NCI-H460 (cell line): ENCODE measurements at places on chromosomes 5 and 9.

DNA sequence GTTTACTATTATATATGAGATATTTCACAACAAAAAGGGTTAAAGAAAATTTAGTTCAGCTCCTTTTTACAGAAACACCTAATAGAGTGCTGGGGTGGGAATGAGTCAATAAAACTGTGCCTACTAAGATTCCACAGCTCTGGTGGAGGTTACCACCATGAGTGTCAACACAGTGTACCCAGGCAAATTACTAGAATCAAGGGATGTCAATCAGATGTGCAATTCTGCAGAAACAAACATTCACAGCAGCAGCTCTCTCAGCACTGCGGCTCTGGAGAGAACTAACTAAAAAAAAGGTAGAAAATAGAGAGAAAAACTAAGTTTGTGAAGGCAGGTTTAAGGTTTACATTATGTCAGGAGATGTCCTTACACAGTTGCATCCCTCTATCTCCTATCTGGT lies 1313.0 kb downstream of the MAT2B start:
- no peak for DNase-seq

DNA sequence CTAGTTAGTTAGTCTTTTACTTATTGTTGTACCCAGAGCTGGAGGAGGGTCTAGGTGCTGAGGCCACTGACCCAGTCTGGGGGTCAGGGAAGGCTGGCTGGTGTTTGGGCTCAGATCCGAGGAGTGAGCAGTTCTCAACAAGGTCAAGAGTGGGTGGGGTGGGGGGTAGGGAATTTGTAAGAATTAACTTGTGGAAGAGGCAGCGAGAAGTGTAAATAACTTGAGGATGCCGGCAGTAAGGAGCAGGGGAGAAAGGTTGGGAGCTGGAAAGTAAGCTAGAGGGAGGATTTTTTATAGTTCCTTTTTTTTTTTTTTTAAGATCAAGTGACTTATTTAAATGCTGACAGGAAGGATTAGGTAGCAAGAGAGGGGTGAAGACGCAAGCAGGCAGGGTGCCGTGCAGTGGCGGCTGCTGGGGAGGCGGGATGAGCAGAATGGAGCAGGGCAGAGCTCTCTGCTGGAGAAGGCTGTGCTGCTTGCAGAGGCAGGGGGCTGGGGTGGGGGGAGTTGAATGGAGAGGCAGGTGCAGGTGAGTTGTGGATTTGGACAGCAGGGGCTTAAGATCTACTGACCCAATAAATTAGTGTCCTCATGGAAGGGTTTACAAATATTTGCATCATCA lies 35.3 kb upstream of the SMIM32 start:
- DNase-seq = no peak

- no peak for DNase-seq
Measured at GRCh38 chr5:105392122-105392709, 1829.6 kb upstream of the NUDT12 start.

- DNase-seq = no peak
Measured at GRCh38 chr9:124198948-124199347, 58.8 kb upstream of the NEK6 start.

- no peak for DNase-seq
Measured at GRCh38 chr9:118459913-118460312, 755.7 kb downstream of the TLR4 start.

GRCh38 chr5:1473746-1474145 lies 28.5 kb upstream of the SLC6A3 start:
- DNase-seq = no peak

DNA sequence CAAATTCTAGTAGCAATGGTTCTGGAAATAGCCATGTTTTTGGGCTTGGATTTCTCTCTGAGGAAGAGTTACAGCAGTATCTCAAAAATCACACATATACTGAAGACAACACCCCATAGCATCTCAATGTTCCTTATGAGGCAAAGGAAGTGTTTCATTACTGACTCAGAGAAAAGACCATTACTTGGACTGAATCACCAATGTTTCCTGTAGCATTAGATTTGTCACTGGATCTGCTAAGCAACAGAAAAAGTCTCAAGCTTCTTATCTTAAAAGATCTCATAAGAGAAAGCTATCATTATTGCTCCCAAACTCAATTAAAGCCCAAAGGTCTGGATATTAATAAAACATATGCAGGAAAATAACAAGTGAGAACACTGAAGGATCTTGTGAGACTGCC lies 272.4 kb downstream of the ADAMTS6 start:
- DNase-seq = peak; percentile 69

- DNase-seq = no peak
Measured at GRCh38 chr9:13627071-13627470, 347.6 kb upstream of the MPDZ start.

GRCh38 chr5:3490957-3491507 lies 104.6 kb upstream of the IRX1 start:
- DNase-seq = no peak

DNA sequence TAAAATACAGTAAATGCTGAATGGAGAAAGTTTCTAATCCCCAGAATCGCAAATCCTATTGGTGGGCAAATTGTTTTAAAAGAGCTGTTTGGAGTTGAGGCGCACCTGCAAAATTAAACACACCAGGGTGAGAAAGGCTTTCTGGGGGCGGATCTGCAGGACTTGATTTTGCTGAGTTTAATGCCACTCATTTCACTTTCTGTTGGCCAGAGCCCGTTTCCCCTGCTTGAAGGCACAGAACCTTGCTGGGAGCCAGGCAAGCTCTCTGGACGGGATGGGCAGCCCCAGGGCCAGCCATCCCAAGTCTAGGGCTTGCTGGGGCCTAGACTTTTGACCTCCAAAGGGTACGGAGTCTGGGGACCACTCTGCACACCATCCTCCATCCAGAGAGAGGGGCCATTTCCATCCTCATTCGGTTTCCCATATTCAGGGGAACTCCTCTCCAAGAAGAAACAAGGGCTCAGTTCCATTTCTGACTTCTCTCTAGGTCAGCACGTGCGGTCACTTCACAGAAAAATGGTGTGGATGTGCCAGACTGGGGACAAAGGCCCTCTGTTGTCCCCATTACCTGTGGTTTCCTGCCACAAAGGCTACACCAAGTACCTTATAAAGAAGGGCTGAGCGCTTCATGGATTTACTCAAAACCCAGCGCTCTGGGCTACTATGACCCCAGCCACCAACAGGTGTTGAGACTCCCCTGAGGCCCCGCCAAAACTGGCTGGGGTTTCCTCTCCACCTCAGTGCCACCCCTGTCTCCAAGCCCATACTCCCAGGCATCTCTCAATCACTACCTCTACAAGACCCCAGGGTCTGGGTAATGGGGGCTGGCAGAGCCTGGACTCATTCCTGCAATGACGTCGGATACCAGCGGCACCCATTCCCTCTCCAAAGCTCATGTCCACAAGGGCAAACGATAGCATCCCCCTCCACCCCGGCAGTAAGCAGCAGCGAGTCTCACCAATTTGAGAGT lies 170.0 kb downstream of the AUH start:
- no peak for DNase-seq

- no peak for DNase-seq
Measured at GRCh38 chr5:151139015-151139414, 18.6 kb downstream of the ANXA6 start.

- DNase-seq = no peak
Measured at GRCh38 chr5:181221105-181221791, 1.8 kb upstream of the TRIM41 start.

DNA sequence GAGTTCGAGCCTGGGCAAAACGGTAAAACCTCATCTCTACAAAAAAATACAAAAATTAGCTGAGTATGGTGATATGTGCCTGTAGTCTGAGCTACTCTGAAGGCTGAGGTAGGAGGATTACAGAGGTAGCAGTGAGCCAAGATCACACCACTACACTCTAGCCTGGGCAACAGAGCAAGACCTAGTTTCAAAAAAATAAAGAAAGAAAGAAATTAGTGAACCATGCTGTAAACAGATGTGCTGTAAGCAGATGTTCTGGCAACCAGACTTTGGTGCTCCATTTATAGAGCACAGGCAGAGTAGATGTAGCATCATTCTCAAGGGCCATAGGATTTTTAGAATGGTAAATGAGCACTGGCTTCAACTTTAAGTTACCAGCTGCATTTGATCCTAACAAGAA lies 115.4 kb downstream of the ST8SIA4 start:
- no peak for DNase-seq

DNA sequence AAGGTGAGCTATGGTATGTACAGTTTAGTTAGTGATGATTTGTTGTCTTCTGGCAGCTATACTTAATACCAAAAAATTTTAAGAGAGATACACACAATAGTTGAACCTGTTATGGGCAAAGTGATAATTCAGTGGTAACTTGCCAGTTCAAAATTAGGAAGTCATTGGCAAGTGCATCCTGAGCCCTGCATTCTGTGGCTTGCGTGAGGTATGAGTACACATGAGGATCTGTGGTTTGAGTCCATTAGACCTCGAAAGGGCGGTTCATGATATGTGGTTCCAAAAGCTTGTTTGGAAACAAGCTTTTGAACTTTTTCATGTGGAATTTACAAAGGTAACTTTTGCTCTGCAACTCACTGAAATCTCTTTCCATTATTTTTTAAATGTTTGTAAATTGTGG lies 47.0 kb downstream of the GPR21 start:
- DNase-seq = no peak

- DNase-seq = no peak
Measured at GRCh38 chr5:32692036-32692746, 18.9 kb upstream of the NPR3 start.

GRCh38 chr5:66596636-66597182 lies 516 bp downstream of the MAST4 start:
- DNase-seq = no peak

DNA sequence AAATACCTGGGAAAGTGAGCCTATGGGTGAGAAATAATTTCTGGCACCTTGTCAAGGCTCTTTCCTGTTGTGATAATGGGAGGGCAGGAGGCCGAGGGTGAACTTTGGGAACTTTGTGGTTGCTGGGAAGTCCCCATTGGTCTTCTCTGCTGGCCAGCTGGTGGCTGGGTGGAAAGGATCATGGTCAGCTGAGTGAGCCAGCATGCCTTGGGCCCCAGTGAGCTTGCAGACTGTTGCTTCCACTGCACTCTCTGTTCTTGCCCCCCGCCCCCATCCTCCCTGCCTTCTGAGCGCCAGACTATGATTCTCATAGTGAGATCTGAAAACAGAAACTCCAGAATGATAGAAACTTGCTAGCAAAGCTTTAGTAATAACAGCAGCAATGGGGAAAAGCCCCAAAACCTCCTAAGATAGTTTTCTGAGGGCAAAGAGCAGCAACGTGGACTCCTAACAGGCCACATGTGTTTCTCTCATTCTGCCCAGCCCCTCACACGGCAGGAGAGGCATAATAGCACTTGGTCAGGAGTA lies 139.2 kb upstream of the SMARCA2 start:
- DNase-seq = no peak

- peak; percentile 48 for DNase-seq
Measured at GRCh38 chr5:50958852-50959457, 292.5 kb downstream of the PARP8 start.

GRCh38 chr9:134058716-134059115 lies 9.1 kb downstream of the BRD3 start:
- DNase-seq = no peak

GRCh38 chr9:112249277-112249676 lies 74.2 kb upstream of the SUSD1 start:
- DNase-seq = no peak

DNA sequence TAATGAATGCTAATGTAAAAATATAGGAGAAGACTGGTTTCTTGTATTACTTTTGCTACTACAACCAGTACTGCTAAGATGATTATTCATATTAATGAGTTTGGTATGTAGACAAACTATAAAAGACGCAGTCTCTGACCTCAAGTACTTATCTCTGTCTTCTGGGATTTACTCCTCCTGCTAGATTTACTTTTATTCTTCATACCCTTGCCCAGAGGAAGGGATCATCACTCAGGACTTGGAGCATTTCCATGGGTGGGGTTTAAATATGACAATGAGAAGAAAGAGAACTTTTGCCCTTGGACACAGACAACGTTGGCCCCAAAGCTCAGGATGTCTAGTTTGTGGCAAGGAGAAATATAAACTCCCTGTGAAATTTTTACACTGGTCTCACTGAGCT lies 126.1 kb downstream of the BNC2 start:
- no peak for DNase-seq

GRCh38 chr5:87836696-87837095 lies 424.0 kb upstream of the CCNH start:
- no peak for DNase-seq

- DNase-seq = peak; percentile 56
Measured at GRCh38 chr5:154190595-154191304, at the start of gene GALNT10. GALNT10 (plus strand) TSS chr5:154190733; CDS start chr5:154190867, 134 bp downstream.

DNA sequence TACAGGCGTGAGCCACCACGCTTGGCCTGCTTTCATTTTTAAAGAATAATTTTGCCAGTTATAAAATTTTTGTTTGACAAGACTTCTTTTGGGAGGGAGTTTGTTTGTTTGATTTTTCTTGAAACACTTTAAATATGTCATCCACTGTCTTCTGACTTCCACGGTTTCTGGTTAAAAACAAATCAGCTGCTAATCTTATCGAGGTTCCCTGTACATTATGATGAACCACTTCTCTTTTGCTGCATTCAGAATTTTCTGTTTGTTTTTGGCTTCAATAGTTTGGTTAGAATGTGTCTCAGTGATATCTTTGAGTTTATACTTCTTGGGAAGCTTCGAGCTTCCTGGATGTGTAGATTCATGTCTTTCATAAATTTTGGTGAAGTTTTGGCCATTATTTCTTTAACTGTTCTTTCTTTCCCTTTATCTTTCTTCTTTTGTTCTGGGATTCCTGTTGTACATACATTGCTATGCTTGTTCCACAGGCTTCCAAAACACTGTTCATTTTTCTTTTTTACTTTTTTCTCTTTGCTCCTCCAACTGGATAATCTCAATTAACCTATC lies 60.8 kb downstream of the MSX2 start:
- no peak for DNase-seq

DNA sequence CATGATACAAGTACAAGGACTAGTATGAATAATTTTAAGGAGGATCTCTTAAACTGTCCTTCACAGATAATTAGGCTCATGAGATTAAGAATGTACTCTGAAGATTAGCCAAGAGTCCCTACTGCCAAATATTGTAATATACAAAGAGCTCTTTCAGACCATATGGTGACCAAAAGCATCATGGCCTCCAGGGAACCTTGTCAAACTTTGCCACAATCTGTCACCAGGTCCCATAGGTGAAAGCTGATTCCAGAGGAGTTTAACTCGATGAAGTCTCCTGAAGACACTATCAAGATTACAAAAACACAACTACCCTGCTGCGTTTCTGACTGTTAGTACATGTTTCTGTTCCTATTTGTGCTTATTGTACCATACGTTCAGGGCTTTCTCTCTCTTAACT lies 395.4 kb upstream of the ITGA1 start:
- DNase-seq = no peak

DNA sequence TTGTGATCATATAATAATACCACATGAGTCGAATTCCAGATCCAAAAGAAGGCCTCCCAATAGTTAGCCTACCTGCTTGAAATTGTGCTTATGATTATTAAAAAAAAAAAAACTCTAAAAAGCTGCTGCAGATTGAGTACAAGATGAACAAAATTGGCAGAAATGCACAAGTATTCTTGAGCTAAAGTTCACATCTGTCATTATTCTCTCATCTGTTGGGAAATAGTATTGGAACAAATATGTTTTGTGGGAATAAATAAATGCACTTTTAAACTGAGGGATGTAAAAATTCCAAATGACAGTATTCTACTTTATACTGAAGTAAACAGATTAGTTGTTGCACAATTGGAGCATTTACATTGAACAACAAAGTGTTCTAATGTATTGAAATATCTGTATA lies 15.7 kb downstream of the DAB2 start:
- no peak for DNase-seq

- no peak for DNase-seq
Measured at GRCh38 chr5:141762790-141763368, 80.8 kb upstream of the ARAP3 start.
